GM18507 (cell line): ENCODE measurements at places on chromosomes 7 and 10.

GRCh38 chr7:151838861-151839381 is 38.0 kb downstream of the PRKAG2 start:
- DNase-seq = peak; percentile 29

DNA sequence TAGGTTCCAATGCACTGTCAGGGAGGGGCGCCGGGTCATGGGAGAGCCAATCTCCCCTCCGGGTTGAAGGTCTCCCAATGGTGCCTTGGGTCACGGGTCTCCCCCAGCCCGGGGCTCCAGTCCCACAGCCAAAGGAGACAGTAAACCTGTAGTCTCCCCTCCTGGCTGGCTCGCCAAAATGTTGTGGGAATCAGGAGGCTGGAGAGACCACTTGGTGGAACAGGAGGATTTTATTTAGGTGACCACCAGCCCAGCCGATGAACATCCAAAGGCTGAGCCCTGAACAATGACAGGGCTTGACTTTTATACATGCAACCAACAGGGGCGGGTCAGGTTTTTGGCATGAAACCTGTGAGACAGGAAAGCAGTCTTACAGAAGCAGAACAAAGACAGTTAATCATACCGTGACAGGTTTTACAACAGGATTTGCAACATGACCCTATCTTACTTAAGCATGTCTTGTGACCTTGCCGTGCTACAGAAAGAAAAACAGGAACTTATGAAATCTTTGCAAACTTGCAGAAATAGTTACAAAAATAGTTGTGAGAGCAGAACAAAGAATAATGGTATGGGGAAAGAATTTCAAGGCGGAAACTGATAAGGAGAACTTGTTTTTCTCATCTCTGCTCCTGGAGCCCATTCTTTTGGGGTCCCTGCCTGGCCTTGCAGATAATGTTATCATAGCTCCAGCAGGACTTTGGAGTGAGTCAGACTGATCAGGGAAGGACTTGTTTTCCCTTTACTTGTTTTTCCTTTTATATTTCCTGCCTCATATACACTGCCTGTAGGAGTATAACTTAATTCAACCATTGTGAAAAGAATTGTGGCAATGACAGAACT is 7.1 kb downstream of the ERV3-1 start:
- no peak for DNase-seq

DNA sequence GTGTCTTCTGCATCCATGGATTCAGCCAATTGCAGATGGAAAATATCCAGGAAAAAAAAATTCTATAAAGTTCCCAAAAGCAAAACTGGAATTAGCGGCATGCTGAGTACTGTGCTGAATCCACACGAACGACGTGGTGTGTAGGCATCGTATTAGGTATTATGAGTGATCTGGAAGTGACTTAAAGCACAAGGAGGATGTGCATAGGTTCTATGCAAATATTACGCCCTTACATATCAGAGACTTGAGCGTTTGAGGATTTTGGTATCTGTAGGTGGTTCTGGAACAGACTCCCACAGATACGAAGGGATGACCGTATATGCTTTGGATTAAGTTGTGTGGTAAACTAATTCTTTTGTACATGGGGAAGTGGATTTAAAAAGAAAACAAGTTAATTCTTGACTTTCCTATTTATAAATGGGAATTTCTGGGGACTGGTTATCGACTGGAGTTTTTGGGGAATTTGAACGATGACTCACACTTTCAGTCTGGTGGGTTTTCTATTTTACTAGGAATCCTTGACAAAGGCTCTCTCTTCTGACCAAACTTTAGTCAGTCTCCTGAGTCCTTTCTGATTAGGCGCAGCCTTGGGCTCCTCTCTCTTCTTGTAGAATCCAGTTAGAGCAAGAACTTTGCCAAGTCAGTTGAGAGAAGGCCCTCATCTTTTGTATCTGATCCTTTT is 5.4 kb upstream of the NUB1 start:
- DNase-seq = no peak

DNA sequence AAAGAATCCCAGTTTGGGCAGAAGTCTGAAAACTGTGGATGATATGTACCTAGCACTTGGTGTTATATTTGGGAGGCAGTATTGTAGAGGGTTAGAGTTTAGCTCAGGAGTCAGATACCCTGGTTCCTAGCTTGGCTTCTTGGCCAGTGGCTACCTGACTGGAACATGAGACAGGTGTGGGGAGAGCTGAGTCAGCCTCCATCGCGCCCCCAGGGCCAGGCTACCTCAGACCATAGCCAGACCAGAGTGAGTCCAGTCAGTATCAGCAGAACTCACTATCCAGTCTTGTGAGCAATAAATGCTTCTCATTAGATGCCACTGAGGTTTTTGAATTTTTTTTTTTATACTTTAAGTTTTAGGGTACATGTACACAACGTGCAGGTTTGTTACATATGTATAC is 26.0 kb downstream of the CYP3A5 start:
- DNase-seq = no peak

- DNase-seq = no peak
Observed at GRCh38 chr10:48477616-48478015, 127.3 kb downstream of the ARHGAP22 start.

- DNase-seq = no peak
Observed at GRCh38 chr7:129854401-129854800, 98.4 kb downstream of the UBE2H start.

- DNase-seq = no peak
Observed at GRCh38 chr10:82942286-82943099, 1067.5 kb downstream of the NRG3 start.

GRCh38 chr10:125997586-125997985 is 101.2 kb downstream of the FANK1 start:
- no peak for DNase-seq

GRCh38 chr7:83502636-83503035 is 146.3 kb downstream of the SEMA3E start:
- no peak for DNase-seq

- no peak for DNase-seq
Observed at GRCh38 chr10:35998026-35998425, 355.9 kb upstream of the FZD8 start.

GRCh38 chr10:125707541-125708468 is 11.7 kb upstream of the EDRF1 start:
- no peak for DNase-seq

DNA sequence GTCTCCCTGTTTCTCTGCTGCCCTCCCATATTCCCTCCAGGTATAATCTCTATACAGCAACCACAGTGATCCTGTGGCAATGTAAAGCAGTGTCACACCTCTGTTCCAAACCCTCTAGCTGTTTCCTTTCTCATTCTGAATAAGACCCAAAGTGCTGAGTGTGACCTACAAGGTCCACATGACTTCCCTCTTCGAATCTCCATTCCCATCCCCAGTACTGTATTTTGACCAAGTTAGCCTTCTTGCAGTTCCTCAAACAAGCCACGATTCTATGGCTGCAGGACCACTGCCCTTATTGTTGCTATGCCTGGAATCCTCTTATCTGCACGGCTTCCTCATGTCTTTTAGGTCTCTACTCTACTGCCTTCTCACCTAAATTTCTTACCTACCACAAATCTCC is 291.9 kb downstream of the DOCK4 start:
- no peak for DNase-seq

DNA sequence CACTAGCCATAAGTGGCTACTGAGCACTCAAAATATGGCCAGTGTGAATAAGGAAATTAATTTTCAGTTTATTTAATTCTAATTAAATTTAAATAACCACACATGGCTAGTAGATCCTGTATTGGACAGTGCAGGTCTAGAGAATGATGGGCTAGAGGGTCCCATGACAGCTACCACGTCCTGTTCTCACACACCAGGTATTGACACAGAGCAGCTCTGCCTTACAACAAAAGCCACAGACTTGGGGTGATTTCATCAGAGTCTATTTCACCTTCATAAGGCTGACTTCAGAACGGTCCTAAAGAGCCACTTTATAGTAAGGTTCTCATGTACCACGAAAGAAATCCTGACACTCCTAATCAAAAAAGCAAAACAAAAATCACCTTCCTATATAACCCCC is 111.3 kb downstream of the UBE2H start:
- no peak for DNase-seq

DNA sequence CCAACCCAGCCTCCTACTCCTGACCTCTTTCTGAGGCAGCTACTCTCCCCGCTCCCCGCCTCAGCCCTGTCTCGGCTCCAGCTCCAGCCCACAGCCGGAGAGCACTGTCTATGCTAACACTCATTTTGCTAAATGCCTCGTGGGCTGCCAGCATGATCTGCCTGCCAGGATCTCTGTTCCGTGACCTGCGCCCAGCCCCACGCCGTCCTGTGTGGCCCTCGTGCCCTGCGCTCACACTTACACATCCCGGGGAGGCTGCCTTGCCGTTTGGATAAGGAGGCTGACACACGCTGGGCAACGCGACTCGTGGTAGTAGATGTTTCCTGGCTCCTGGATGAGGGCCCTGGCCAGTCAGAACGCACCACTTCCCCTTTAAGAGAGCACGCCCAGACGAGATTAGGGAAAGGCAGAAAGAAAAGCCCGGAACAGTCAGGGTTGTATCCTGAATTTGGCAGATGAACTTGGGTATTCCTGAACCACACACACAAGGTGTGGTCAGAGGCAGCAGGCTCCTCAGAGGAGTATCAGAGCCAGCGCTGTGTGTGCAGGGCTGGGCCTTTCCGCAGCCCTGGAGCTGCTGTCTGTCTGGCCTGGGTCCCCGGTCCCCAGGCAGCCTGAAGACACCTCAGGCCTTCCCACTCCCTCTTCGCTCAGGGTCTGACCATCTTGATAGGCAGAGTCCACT is 97.7 kb upstream of the EFCAB10 start:
- DNase-seq = no peak

GRCh38 chr10:75508239-75508813 is 76.9 kb downstream of the LRMDA start:
- no peak for DNase-seq

DNA sequence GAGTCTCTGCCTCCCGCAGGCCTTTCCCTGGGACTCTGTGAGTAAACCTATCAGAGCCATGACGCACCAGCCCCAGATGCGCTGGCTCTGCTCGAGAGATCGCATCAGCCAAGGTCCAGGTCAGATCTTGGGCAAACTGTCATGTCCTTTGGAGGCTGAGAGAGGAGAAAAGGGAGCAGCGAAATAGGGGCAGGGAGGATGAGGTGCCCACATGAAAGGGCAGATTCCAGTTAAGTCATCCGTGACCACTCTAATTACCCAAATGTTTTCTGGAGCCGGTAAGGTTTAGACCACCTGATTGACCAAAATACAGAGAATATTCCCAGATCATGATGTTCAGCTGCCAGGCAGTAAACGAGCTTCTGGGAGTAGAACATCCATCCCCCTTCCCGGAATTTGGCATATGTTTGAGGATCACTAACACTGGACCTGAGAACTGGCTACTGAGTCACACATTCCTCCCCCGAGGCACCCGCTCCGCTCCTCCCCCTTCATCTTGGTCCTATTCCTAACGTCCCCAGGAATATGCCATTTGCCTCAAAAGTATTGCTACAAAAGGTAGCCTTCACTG is 88.0 kb downstream of the FGFR2 start:
- no peak for DNase-seq

DNA sequence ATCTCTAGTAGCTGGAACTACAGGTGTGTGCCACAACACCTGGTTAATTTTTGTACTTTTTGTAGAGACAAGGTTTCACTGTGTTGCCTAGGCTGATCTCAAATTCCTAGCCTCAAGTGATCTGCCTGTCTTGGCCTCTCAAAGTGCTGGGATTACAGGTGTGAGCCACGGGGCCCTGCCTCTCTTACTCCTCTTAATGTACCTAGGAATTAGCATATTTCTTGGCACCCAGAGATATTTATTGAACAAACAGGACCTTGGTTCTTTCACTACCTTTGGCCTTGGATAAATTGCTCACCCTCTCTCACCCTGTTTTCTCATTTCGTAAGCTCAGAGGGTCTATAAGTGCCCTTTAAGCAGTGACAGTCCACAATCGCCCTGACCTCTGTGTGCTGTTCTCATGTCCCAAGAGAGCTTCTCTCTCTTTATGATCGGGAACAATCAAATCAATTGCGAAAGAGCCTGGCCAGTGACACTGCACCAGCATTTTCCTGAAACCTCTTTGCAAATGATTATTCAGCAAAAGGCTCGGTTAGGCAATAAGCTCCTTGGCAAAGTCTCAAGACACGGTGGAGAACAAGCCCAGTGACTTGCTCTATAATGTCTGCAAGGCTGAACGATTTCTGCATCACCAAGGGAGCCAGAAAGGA is 117.7 kb downstream of the APBB1IP start:
- DNase-seq = no peak

DNA sequence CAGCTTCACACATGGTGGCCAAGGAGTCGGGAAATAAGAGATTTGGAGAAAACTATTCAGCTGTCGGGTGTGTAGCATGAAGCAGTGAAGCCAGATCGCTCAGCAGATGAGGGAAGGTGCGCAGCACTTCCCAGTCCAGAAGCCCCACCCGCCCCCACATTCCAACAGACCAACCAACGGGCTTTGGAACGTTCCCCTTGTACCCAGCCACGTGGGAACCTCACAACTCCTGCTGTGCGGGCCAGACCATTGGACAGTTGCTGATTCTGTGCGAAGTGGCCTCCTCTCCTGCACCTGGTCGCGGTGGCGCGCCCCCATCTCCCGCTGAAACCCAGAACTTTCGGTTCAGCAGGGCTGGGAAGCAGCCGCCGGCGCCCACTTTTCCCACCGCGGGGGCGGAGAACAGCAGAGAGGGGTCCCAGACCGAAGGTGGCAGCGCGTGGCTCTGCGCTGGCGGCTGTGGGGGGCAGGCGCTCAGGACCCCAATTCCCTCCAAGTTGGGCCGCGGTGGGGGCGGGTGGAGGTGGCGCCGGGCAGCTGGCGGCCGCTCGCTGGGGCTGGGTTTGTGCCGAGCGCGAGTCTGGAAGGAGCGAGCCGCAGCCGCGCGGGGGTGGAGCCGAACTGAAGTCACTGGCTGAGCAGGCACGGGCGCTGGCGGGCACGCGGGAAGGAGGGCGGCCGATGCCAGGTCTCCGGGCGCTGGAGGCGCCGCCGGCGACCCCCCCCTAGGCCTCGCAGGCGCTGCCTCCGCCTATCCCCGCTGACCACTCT is 1301.5 kb upstream of the SORCS1 start:
- no peak for DNase-seq

GRCh38 chr10:19993714-19994315 is 177.6 kb downstream of the PLXDC2 start:
- no peak for DNase-seq

GRCh38 chr7:69839782-69840181 is 241.5 kb downstream of the AUTS2 start:
- DNase-seq = no peak

DNA sequence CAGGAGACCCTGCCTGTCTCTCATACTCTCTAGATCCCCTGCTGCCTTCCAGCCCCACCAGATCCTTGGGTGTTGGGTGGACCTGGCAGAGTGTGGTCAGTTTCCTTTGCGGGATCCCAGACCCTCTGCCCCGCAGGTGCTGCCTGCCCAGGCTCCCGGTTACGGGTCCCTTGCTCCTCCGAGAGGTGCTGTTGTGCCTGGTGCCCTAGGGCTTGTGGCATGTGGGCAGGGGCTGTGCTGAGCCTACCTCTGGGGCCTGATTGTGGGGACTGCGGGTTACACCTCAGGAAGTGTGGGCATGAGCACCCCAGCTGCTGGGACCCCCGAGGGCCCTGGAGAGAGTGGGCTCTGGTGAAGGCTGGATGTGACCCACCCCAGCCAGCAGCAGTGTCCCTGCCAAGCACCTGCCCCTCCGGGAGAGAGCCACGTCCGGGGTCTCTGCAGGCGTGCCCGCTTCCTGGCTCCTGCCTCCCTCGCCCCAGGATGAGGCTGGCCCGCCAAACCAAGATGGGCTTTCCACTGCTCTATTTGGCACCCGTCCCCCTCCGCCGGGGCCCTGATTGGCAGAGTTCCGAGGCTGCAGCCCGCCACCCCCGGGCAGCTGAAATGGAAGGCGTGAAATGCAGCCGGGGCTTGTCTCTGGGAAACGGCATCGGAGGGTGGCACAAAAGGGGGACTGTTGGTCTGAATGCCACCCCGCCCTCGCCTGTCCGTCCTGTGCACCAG is 17.0 kb downstream of the CLIP2 start:
- DNase-seq = no peak

GRCh38 chr10:70442332-70442988 is 979 bp upstream of the NODAL start:
- DNase-seq = no peak
